ENCODE measurements at places on chromosomes 1 and 21.

- DNase-seq: no peak
Observed at GRCh38 chr1:100861379-100861778, 33.3 kb downstream of the EXTL2 start.

DNA sequence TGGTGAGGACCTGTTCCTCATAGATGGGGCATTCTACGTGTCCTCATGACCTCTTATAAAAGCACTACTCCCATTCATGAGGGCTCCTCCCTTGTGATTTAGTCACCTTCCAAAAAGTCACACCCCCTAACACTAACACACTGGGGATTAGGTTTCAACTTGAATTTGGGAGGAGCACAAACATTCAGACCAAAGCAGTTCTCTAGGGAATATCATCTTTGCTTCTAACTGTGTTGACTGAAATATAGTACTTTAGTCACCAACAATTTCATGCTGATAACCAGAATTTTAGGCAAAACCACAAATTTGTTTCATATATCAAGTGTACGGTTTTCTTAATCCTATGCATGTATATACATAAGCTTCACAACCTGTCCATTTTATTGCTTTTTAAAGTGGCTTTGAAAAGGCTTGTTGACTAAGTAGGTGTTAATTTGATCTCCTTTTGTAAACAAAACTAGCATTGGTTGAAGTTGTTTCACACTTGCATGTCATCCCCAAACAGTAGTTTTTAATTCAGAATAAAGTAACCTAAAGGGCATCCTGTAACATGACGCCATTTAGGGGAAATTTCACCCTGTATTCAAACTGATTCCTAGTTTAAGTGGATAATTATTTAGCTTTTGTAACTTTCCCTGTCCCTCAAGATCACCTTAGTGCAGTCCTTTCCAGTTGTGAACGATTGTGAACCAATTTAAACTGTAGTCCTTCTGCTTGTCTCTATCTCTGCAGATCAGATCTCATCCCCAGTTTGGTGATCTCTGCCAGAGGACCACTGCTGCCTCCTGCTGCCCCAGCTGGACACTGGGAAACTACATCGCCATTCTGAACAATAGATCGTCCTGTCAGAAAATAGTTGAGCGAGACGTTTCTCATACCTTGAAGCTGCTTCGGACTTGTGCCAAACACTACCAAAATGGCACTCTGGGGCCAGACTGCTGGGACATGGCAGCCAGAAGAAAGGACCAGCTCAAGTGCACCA is 141.1 kb downstream of the TLR5 start:
- DNase-seq: no peak

- DNase-seq: no peak
Observed at GRCh38 chr1:179996099-179996498, 41.5 kb downstream of the CEP350 start.

GRCh38 chr1:5998051-5998905 is 6.1 kb upstream of the NPHP4 start:
- DNase-seq: no peak

DNA sequence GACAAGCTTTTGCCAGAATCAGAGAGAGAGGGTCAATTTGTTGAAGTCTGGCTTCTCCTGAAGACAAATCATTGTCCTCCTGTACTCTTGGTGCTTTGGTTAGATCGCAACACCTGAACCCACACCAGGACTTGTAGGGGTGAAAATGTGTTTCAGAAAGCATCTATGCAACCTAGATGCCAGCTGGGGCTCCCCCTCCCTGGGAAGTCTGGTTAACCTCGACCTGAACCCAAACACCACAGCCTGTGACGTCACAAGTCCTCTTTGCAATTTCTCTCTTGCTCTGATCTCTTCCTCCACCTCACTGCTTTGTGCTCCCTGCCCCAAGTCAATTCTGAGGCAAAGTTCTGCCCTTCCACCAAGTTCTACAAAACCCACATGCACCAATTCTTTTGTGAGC is 42.8 kb upstream of the USP24 start:
- DNase-seq: no peak

- DNase-seq: no peak
Observed at GRCh38 chr21:43031121-43031619, 44.5 kb downstream of the CBS start.

DNA sequence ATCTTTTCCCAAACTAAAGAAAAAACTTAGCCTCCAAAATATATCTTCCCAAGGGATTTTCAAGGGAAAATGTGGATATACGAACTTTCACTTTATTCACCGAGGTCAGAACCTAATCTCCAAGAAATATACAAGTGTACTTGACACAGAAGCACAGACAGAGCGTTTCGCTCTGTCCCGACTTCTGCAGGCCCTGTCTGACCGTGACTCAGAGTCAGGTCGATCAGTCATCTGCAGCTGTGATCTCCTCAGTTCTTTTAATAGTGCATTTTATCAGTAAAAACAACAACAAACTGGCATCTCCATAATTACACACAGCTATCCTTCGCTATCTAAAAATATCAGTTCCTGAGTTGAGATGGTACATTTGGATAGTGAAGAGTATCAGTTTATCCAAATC is 226.6 kb downstream of the TM2D1 start:
- no peak for DNase-seq

DNA sequence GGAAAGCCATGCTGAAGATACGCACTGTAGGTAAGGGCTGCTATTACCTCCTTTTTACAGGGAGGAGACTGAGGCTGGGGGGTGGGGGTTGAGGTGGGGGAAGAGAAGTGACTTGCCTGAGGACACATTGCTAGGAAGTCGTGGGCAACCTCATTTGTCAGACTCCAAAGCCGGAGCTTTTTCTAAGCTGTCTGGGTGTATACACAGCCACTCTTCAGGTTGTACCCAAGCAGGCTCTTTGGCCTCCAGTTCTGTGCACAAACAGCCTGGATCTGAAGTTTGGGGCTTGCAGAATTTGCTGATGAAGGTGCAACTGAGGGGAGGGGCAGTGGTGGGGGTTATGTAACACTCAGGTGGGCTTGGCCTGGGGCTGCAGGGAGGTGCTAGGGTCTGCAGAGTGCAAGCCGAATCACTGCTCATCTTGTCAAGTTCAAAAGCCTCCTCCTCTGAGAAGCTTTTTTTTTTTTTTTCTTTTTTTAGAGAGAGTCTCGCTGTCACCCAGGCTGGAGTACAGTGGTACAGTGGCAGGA is 16.9 kb downstream of the TINAGL1 start:
- DNase-seq: no peak

DNA sequence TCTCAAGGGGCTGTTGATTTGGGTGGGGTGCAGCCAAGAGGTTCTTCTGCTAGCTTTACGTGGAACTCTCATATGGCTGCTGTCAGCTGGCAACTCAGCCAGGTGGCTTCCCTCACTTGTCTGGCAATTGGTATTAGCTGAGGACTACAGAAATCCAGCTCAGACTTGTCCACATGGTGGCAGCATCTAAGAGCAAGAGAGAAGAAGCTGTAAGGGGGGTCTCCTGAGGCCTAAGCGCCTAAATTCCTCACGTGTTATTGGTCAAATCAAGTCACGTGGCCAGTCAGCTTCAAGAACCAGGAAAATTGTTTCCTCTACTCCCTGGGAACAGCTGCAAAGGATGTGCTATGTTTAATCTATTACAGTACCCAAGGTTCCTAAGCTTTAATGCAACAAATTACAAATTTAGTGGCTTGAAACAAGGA is 4.2 kb upstream of the DYRK3 start:
- DNase-seq: peak; percentile 19

GRCh38 chr1:154784924-154785531 is 85.1 kb downstream of the KCNN3 start:
- peak; percentile 59 for DNase-seq

DNA sequence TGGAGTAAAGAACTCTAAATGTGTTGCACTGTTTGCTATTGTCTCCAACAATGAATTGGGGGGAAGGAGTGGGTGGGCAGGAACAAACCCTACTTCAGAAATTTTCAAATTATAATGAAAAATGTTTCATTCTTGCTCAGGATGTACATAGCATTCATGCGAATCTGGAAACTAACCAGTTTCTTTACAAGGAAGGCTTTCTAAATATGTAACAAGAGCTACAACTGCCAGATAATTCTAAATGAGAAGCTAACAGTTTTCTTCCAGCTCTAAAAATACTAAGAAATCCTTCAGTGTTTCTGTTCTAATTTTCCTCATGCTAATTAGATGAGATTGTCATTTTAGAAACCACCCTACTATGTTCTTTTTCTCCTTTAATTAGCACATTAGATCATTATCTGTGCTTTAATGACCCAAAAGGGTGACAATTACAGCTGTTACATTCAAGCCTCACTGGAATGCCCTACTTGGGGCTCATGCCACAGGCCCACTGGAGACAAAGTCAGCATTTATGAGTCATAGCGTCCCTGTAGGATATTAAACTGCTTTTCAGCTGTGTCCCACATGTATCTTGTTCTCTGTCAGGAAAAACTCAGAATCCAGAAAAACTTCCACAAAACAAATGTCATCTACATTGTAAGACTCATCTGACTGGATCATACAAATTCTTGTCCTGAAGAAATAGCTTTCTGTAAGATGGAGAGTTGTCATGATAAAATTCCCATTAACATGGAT is 804.6 kb upstream of the CXADR start:
- no peak for DNase-seq

GRCh38 chr1:25338986-25339385 is 852 bp downstream of the TMEM50A start:
- DNase-seq: no peak

DNA sequence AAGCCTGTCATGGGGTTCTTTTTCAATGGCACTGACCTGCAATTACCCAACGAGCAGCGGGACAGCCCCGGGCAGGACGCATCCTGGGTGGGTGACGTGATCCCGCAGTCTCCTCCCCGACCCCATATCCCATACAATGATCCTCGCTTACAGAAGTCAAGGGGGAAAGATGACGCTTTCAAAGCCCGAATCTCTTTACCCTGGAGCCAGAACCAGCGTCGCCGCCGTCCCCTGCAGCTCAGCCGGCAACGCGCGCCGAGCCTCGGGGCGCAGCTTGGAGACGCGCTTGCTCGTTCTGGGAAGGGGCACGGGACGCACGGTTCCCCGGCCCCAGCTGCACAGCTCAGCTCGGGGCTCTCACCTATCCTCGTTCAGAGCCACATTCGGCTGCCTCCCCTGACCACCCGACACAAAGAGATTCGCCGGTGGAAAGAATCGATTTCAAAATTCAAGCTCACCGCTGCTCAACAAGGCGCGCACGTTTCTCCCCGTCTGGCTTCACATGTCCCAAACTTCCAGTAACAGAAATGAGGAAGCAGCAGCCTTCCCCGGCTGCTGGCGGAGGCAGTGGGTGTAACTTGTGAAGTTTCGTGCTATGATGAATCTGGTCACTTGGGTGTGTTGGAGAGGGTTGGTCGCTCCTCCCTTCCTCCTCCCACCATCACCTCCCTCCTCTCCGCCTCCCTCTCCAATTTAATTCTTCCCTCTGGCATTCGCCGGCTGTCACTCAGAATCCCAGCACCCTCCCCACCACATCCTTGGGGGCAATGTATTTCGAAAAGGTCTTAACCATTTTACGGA is at the start of gene TIAM1:
TIAM1 (minus strand) TSS at position 582 of the 801 bp plus-strand sequence. CDS start 77,289 bp downstream, outside the sequence.
- DNase-seq: peak; percentile 59

DNA sequence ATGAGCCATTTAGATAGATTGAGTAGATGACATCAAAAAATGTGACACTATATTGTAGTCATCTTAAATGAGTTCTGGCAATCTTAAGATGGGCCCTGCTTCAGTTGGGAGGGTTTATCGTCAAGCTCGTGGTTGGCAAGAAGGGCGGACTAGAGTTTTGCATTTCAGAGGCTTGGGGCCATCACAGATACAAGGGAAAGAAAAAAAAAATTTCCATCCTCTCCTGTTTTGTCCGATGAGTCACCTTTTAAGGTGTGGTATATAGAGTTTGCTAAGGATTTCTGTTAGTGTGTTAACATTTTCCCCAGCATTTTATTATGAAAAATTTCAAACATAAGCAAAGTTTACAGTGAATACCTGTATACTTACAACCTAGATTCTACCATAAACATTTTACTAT is 31.8 kb upstream of the KCNQ4 start:
- DNase-seq: no peak

GRCh38 chr1:108046026-108046425 is 81.0 kb upstream of the VAV3 start:
- DNase-seq: no peak
